ENCODE measurements at places on chromosomes 5 and 9.
A peak's percentile ranks its signal among the peaks of the same experiment; 100 is the strongest.

DNA sequence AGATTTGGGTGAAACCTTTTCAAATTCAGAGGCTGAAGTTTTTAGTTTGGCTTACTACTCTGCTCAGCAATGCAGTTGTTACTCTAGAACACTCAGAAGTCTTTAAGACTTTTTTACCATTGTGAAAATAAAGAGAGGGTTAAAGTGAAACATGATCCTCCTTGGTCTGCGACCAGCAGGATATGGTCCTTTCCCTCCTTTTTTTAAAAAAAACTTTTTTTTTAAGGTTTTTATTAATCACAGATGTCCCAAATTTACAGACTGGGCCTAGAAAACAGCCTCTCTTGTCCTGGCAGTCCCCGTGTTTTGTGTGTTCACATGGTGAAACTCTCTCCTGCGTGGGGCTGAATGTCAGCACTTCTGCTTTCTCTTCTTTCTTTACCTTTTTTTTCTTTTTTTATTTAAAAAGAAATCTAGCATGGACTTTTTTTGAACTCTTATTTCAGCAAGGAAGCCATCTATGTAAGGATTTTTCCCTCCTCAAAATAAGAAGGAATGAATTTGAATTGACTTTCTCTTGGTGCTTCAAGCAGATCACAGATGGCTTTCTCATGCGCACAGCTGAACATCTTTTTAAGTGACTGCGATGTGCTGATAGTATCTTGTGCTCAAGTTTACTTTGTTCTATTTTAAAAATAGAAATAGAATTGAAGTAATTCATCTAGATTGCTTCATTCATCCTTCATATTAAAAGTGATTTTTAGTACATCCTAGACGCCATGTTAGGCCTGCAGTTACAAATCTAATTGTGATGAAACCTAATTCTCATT lies 128.7 kb upstream of the OTULINL start:
- DNase-seq, result no peak

- no peak for DNase-seq
Observed at GRCh38 chr5:64949331-64949730, 180.6 kb downstream of the CWC27 start.

- no peak for DNase-seq
Observed at GRCh38 chr5:5080790-5081189, 59.3 kb upstream of the ADAMTS16 start.

DNA sequence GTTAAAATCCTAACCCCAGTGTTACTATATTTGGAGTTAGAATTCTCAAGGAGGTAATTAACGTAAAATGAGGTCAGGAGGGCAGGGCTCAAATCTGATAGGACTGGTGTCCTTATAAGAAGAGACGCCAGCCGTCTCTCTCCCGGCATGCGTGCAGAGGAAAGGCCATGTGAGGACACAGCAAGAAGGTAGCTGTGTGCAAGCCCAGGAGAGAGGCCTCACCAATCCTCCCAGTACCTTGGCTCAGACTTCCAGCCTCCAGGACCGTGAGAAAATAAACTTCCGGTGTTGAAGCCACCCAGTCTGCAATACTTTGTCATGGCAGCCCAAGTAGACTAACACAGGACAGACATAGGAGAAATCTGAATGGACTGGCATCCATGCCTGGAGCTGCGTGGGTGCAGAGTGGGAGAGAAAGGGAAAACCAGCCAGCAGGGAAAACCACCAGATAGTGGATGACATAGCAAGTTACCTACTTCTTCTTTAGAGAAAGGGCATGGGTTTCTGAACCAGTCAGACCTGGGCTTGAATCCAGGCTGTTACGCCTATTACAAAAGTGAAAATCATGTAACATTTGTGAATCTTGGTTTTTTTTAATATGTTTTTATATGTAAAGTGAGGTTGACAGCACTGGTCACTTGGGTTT lies 89.2 kb downstream of the FSTL4 start:
- DNase-seq, result no peak

DNA sequence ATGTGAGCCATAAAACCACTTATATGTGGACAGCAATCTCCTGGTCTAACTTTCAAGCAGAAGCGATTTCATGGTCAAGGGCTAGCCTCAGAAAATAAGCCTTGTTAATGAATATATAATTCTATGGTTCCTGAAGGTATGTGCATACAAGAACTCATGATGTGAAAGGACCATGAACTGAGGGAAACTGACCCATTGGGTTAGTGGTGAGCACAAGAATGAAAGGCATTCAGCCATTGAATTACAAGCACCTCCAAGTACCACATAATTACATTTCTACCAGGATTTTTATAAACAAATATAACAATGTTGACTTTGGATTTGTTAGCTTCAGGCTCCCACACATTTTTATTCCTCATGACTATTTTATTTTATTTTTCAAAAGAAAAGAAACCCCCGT lies 459.0 kb downstream of the TLE4 start:
- no peak for DNase-seq

DNA sequence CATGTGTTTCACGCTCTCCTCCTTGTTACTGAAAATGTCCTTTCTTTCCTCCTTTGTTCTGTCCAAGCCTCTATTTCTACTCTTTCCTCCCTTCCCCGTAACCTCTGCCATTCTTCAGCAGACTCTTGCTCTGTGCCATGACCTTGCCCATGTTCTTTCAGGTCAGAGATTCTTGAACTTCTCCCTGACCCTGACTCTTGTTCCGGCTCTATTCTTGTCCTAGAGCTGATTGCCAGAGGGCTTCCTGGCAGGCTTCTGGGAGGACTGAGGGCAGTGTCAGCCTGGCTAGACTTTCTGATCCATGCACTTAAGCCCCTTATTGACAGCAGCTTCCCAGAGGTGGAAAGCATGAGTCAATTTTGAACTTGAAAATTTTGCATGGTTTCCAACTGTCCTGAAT lies 174.2 kb downstream of the TMEM161B start:
- DNase-seq, result no peak

- DNase-seq, result no peak
Observed at GRCh38 chr5:72439192-72439591, 68.0 kb downstream of the ZNF366 start.

GRCh38 chr9:2242831-2243330 lies 227.7 kb downstream of the SMARCA2 start:
- no peak for DNase-seq

DNA sequence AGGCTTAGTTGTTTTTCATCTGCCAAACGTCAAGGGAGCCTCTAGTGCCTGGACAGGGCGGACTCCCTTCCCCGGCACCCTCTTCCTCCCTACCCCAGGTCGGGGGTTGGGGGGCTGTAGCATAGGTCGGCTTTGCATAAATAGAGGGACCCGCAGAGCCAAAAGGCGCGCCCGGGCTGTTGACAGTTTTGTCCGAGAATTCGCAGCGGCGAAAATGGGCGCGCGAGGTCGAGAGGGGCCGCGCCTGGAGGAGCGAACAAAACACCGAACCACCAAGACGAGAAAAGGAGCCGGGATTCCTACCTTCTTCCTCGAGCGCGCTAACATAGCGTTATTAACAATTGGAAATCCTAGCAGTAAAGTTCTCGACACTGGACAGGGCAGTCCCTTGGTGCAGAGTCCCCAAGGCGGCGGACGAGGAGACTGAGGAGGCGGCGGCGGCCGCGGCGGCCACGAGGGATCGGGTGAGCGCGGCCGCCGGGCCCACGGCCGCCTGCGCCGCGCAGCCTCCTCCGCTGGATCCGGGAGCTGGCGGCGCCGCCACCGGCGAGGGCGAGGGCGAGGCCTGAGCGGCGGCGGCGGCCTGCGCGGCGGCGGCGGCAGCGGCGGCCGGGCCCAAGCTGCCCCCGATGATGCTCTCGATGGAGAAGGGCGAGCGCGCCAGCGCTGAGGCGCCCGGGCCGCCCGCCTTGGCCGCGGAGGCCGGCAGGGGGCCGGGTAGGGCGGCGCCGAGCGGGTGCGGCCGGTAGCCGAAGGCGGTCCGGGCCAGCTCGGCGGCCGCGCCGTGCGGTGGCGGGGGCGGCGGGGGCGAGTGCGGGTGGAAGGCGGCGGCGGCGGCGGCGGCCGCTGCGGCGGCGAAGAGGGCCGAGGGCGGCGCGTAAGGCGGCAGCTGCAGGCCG lies 1.7 kb downstream of the FOXD1 start:
- no peak for DNase-seq

GRCh38 chr5:113166261-113166660 lies 189.7 kb downstream of the DCP2 start:
- no peak for DNase-seq

DNA sequence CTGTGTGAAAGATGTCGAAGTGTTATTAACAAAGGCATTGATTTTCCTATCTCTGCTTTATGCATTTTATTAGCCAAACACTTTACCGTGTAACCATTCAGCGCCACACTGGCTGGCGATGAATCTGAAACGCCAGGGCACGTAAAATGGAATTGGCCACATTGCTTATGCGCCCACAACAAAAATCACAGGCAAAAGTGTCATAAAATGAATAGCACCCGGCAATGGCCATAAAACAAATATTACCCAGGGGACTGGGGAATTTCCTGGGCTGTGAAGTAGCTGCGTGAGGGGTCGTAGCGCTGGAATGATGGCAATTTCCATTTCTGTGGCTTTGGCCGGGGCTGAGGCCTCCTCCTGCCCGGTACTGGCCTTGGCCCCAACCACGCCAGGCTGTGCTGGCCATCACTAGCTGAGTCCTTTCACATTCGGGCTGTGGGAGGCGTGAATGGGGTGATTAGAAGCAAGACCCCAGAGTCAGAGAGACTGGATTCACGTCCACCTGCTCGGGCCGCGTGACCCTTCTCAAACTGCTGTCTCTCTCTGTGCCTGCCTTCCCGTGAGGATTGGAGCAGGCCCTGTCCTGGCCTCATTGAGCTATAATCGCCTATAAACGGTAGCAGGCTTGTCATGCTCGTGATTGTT lies 254.5 kb downstream of the PBX3 start:
- no peak for DNase-seq

DNA sequence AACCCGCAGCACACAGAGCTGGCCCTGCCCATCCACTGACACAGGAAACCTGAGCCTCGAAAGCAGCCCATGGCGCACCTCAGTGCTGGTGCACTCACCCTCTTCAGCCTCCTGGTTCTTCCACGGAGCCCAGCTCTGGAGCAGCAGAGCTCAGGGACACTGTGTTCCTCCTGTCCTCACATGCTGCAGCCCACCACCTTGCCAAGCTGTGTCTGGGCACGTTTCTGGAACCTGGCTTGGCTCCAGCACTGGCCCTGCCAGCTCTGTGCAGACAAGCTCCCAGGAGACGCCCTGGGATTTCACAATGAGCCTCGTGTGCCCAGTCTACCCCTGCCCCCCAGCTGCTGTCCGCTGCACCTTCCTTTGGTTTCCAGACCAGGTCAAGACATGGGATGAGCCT lies 119.5 kb downstream of the SYK start:
- DNase-seq, result peak; percentile 92

DNA sequence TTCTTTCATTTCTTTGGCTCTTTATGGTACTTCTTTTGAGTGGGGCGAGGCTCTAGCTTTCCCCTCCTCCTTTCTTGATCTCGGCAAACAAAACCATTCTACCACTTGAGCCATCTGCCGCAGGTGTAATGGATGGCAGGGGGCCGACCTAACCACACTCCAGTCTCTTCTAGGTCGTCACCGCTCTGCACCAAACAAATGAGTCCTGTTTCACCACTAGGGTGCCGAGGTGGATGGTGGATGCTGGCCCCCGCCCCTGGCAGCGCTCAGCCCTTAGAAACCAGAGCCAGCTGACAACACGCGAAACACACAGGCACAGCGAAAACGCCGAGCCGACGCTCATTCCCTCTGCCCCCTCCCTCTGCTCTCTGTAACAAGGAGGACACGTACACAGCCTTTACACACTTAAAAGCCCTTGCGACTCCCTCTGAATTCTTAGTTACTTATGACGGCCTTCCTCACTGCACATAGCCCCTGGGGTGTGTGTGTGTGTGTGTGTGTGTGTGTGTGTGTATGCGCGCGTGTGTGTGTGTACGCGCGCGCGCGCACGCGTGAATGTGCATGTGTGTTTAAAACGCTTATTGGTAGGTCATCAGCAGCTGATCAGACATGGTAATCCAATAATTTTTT lies 199.4 kb downstream of the MEF2C start:
- DNase-seq, result no peak

DNA sequence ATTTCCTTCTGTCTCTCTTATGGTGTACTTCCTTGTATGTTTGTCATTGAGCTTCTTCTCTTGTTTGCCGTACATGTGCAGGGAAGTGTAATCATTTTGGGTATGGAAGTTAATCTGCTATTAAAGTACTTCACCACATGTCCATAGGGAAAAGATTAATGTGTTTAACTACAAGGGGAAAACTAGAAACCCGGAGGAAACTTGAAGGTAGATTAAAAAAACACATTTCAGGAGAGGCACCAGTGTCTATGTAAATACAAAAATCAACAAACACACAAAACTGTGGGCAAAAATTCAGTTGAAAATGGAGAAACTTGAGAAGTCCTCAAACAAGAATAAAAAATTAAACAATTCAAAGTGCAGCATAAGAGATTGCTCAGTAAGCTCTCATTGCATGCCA lies 166.4 kb downstream of the PBX3 start:
- no peak for DNase-seq

GRCh38 chr5:137310051-137310730 lies 188.9 kb downstream of the SPOCK1 start:
- DNase-seq, result no peak

- DNase-seq, result no peak
Observed at GRCh38 chr9:91451431-91452270, 28.0 kb upstream of the NFIL3 start.

- DNase-seq, result no peak
Observed at GRCh38 chr5:89972901-89973300, 436.7 kb downstream of the CETN3 start.

DNA sequence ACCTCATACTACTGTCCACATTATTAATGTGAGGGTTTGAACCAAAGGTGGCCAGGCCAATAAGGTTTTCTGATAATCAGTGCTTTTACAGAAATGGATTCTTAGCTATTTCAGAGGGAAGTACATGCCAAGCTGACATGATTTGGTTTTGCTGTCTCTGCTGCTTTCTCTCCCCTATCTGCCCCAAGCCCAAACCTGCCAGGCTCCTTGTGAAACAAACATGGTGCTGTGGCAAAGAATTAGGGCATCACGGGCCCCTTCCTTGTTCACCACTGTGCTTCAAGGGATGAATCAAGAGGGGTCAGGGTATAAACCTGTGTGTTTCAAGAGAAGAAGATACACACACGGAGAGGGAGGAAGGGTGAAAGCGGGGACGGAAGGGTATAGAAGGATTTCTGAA lies 41.3 kb upstream of the SMU1 start:
- DNase-seq, result no peak

DNA sequence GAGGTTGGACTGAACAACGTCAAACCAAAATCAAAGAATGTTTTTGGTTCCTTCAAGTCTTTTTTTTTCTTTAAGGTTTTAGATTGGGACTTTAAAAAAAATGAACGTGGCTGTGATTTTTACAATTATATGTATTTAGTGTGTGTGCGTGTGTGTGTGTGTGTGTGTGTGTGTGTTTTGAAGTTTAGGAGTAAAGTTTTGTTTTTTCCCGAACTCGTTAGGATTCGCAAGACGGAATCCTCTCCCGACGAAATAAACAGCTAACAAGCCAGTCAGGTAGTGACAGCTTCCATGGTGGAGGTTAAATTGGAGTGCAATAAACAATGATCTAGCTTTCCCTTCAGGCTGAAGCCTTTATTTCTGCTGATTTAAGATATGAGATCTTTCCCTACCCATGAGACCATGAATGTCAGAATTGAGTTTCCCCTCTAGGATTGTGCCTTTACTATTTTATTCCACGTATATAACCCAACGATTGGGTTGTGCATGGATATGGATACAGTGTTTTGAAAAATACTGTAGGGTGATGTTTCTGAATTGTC lies 1.2 kb downstream of the KIAA1958 start:
- DNase-seq, result no peak

Measured in ureter (tissue), 1 donor.